NCI-H69 (cell line): ENCODE measurements at places on chromosomes 1 and 21.

- DNase-seq: no peak
Measured at GRCh38 chr1:59498640-59499039, 201.7 kb downstream of the FGGY start.

- no peak for DNase-seq
Measured at GRCh38 chr1:194442901-194443575, 1256.6 kb upstream of the B3GALT2 start.

GRCh38 chr1:205669341-205670149 is 10.8 kb downstream of the SLC45A3 start:
- no peak for DNase-seq

- DNase-seq: peak; percentile 64
Measured at GRCh38 chr1:100265562-100265930, 470 bp upstream of the RTCA start.

DNA sequence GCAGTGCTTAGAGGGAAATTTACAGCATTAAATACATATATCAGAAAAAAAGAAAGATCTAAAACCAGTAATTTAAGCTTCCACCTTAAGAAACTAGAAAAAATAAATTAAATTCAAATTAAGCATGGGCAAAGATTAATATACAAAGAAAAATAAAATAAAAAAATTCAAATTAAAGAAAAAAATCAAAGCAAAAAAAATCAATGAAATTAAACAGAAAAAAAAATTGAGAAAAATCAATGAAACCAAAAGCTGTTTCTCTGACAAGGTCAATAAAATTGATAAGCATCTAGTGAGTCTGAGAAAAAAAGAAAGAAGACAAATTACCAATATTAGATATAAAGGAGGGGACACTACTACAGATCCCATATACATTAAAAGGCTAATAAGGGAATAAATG is 26.0 kb downstream of the GNG12 start:
- DNase-seq: no peak

- no peak for DNase-seq
Measured at GRCh38 chr1:39990428-39990827, 35.5 kb downstream of the MFSD2A start.

- no peak for DNase-seq
Measured at GRCh38 chr1:78170859-78171258, 125.1 kb downstream of the GIPC2 start.
